ENCODE measurements at places on chromosomes 7 and 10.

DNA sequence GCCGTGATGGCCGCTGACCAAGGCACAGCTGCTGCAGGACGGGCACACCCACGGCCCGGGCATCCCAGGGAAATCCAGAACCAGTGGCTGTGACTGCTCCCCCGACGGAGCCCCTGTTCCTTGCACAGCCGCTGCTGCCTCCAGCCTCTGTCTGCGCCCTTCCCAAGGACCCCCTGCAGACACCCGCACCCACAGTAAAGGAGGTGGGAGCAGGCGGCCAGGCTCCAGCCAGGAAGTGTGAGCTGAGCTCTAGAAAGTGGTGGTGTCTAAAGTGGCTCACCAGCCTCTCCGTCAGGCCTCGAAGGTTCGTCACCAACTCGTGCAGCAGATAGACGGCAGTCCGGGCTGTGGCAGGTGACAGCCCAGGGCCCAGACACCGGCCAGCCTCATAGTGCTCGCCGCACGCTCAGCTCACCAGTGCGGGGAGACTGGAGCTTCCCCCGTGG, 306.7 kb downstream of the DNAJB6 start:
- no peak for DNase-seq

GRCh38 chr10:104252368-104252767, 2.3 kb upstream of the GSTO1 start:
- DNase-seq = no peak

GRCh38 chr7:21971780-21972396, 26.2 kb upstream of the CDCA7L start:
- DNase-seq = no peak

- DNase-seq = no peak
Measured at GRCh38 chr10:69902835-69903535, 101.3 kb downstream of the COL13A1 start.

DNA sequence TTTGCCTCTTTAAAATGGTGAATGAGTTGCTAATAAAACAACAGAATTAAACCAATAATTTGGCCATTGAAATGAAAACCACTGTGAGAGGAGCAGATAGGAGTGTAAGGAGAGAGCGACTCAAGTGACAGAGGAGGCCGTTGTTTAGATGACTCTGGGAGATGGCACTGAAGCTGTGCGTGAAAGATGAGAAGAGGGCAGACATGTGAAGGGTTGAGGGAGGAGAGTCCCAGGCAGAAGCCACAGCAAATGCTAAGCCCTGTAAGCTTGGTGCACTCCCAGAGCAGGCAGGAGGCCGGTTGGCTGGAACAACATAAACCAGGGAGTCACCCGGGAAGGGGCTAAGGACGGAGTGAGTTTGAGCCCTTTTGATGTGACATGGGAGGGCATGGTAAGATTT, 814 bp upstream of the OPALIN start:
- no peak for DNase-seq

- DNase-seq = no peak
Measured at GRCh38 chr7:45246339-45246738, 88.7 kb downstream of the RAMP3 start.

DNA sequence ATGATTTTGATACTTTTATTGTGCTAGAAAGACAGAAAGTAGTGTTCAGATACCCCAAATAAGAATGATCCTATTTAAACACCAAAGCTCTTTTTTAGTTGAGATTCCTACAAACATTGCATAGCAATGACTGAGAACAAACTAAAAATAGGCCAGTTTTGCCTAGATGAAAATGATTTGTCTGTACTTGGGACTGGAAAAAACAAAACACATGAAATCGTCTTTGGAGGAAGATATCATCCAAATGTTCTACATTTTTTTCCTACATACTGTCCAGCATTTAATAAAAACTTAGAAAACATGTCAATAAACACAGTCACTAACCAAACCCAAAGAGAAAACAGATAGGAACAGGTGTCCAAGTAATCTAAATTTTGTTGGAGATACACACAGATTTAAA, 111.6 kb upstream of the MEOX2 start:
- no peak for DNase-seq

- no peak for DNase-seq
Measured at GRCh38 chr7:143042159-143042789, 9.9 kb upstream of the OR6V1 start.

GRCh38 chr10:75513292-75513885, 82.0 kb downstream of the LRMDA start:
- no peak for DNase-seq
